NCI-H524 (cell line): ENCODE measurements at places on chromosomes 7 and 10.

GRCh38 chr10:91144961-91145360 lies 75.5 kb upstream of the PCGF5 start:
- DNase-seq, result no peak

- DNase-seq, result no peak
Observed at GRCh38 chr10:14926722-14927416, 27.0 kb downstream of the DCLRE1C start.

- no peak for DNase-seq
Observed at GRCh38 chr10:31698181-31698830, 230.3 kb downstream of the ARHGAP12 start.

- peak; percentile 69 for DNase-seq
Observed at GRCh38 chr7:99393355-99394187, 14.8 kb downstream of the PDAP1 start.

DNA sequence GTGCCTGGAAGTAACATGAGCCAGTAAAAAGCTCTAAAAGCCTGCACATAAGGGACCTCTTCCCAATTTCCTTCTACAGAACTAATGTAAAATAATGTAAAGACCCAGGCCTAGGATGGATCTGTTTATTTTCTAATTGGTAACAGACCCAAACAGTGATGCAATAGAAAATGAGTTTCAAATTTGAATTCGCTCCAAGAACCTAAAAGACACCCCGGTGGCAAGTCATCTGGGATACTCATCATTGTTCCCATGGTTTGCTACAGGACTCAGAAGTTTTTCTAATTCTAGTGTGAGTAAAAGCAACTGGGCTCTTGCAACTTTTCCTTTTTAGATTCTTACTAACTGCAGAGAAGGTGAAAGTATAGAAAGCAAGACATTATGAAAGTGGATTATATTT lies 271.3 kb upstream of the CACNA2D1 start:
- no peak for DNase-seq

DNA sequence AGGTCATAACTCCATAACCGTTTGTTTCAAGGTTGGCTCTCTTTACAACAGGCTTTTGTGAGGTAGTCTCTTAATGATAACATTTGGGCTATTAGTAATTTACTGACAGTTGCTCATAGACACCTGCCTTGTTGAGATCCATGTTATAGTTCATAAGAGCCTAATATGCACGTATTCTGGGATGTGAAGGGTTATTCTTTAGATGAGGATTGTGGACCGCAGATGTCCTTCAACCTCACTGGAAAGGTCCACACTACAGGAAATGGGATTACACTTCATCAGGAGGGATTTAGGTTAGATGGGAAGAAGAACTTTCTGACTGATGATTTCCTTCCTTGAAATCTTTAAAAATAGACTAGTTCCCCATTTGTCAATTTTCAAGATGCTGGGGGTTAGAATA lies 62.8 kb downstream of the SAMD9 start:
- DNase-seq, result peak; percentile 34

DNA sequence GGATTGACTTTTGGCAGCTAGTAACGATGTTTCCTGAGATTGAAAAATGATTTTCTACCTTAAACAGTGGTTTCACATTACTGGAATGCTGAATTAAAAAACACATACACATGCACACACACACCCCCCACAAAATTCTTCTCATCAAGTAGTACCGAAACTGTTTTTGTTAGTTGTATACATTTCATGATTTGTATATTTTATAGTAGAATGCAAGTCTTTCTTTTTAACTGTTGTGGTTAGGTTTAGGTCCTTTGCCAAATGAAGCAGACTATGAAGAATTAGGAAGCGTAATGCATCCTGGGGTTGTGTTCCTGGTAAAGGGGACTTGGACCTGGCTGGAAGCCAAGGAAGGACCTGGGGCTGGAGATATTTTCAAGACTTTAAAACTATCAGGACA lies 505.8 kb downstream of the SUGCT start:
- no peak for DNase-seq

DNA sequence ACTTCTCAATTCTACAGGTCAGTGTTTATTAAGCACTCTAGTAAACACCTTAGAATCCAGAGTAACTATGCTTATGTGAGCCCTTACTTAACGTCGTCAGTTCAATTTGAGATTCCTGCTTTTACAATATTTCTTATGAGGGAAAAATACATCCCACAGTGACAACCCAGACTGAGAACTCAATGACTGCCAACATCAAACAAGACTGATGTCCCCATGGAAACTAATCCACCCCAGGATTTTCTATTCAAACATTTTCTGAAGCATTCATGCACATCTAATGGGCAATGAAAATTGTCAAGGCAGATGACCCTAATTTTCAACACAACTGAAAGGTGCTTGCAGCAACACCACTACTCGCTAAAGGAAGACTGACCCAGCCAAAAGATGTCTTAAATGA lies 67.0 kb downstream of the ATE1 start:
- no peak for DNase-seq

- DNase-seq, result peak; percentile 40
Observed at GRCh38 chr7:143882604-143883078, 19.3 kb downstream of the TCAF1 start.

- no peak for DNase-seq
Observed at GRCh38 chr10:84562592-84562991, 234.2 kb downstream of the CCSER2 start.

- DNase-seq, result no peak
Observed at GRCh38 chr10:65818990-65819389, 1106.8 kb upstream of the LRRTM3 start.

GRCh38 chr7:137591421-137591837 lies 247.9 kb upstream of the PTN start:
- no peak for DNase-seq

DNA sequence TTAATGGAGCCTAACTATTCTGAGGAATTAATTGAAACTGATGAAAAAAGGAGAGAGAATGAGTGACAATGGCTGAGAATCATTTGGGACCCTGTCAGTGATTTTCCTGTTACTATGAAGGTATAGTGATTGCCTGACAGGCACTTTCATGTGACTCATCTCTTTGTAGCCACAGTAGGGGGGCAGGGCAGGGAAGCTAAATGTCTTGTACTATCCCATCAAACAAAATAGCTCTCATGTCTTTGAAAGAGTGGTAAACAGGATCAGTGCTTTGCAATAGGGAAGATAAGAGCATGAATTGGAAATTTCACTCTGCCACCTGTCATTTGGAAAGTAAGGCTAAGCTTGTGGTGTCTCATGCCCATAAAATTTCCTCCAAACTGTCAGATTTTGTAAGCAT lies 94.5 kb upstream of the GSDME start:
- no peak for DNase-seq

DNA sequence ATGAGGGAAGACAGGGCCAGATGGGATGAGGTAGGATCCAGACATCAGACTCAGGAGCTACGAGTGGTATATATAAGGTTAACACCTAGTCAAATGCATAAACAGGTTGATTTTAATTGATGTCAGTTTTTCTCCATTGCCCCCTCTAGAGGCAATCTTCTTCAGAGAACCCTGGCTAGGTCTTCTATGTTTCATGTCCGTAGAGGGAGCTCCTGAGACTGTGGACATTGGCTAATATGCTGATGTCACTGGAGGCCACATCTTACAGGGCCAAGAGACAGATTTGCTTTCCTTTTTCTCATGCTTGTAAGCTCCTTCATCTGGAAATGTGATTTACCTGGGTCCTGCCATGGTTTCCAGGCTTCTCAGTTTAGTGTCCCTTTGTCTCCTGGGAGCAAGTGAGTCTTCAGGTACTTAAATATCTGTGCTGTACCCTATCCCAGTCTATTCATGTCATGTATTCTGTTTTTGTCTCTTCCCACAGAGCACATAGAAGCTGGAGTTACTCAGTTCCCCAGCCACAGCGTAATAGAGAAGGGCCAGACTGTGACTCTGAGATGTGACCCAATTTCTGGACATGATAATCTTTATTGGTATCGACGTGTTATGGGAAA lies 161.6 kb upstream of the PRSS1 start:
- peak; percentile 17 for DNase-seq

- DNase-seq, result no peak
Observed at GRCh38 chr10:25982107-25982506, 48.1 kb downstream of the MYO3A start.

DNA sequence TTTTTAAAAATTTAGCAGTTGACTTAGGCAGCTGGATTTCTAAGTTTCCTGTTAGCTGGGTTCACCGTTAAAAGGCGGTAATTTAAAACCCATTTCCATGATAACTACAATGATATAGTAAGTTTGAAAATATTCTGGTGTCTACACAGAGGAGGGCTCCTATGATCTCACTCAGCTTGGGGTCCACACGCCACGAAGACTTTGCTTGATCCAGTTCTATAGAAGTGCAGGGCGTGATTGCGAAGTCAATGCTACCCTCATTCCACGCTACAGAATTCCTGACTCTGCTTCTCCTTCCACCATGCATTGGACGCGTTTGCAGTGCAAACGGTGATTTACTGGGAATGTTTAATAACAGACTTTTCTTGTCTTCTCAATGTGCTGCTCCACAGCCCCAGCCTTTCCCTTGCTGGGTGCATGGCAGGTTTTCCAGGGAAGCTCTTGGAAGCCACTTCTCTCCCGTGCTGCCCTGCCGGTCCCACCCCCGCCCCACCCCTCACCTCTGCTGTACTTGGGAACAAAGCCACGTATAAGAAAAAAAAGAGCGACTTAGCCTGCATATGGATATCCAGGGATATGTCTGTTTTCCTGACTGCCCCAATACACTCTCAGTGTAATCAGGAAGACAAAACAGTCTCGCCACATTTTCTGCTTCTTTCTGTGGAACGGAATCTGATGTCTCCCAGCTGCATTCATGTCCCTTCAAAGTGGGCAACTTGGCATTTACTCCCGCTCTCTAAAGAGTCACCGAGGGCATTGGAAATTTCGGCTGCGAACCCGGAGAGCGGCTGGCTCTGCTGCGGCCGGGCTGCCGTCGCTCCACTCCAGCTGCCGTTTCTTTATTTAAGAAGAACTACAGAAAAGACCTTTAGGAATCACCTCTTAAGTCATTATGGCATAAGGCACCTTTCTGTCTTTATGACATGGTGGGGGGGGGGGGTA lies 434.4 kb upstream of the MGMT start:
- peak; percentile 14 for DNase-seq

- no peak for DNase-seq
Observed at GRCh38 chr7:156152390-156152789, 340.1 kb upstream of the SHH start.

DNA sequence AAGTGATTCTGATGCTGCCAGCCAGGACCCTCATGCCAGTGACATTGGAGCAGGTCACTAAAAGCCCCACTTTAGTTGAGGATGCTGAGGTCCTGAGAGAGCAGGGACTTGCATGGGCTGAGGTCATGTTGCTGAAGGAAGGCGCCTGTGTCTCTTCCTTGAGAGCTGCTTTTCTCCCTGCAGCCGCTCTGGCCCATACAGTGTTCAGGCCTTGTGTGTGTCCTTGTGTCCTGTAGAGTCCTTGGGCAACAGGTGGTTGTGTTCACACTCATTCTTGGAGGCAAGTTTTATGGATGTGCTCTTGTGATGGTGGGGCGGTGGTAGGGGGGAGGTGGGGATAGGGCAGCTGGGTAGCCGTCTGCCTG lies 33.3 kb downstream of the TSPAN14 start:
- no peak for DNase-seq

DNA sequence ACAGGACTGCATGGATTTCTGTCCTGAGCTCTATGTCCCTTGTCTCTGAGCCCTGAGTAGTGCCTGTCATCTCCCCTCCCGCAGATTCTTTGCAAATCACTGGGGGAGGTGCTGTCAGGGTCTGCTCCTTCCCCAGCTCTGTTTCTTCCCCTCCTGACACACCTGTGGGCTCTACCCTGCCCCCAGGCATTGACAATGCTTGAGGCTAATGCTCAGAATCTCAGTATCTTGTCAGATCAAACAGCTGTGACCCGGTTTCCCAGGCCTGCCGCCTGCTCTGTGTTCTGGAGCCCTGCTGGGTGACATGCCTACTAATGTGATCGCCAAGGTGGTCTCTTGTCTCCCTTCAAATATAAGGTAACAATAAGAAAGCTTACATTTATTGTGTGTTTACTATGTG lies 209.0 kb downstream of the POU6F2 start:
- DNase-seq, result no peak

DNA sequence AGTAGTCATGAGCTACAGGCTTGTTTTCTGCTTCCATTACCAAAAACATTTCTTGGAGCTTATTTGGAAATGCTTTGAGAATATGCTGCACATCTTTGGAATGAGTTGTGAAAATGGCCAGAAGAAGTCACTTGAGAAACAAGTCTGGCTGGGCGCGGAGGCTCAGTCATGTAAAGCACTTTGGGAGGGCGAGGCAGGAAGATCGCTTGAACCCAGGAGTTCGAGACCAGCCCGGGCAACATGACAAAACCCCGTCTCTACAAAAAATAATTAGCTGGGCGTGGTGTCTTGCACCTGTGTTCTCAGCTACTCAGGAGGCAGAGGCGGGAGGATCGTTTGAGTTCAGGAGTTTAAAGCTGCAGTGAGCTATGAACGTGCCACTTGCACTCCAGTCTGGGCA lies 882 bp upstream of the CHCHD1 start:
- no peak for DNase-seq

DNA sequence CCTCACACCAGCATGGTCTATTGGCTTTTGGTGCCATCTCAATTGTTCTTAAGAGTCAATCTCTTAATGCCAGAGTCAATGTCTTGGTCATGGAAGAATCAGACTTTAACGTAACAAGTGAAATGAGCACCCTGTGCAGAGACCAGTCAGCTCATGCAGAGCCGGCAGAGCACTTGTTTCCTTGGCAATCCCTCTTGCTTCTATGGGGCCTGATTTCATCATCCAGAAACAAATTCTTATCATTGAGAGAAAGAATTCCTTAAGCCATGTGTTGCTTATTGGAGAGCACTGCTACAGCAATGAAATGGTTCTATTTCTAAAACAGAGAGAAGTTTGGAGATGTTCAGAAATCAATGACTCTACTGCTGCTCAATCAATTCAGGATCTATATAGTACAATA lies 212.8 kb downstream of the IPMK start:
- DNase-seq, result no peak

DNA sequence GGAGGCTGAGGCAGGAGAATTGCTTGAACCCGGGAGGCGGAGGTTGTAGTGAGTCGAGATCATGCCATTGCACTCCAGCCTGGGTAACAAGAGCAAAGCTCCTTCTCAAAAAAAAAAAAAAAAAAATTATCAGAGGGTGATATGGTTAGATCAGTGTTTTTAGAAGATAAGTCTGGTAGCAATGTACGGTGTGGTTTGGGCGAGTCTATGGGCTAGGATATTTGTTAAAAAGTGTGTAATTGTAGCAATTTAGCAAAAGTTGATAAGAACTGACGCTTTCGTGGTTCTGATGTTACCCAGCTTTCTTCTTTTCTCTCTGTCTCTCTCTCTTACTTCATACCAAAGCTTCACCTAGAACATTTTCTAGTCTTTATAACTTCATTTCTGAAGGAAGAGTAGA lies 6.9 kb upstream of the CYP51A1 start:
- DNase-seq, result no peak

DNA sequence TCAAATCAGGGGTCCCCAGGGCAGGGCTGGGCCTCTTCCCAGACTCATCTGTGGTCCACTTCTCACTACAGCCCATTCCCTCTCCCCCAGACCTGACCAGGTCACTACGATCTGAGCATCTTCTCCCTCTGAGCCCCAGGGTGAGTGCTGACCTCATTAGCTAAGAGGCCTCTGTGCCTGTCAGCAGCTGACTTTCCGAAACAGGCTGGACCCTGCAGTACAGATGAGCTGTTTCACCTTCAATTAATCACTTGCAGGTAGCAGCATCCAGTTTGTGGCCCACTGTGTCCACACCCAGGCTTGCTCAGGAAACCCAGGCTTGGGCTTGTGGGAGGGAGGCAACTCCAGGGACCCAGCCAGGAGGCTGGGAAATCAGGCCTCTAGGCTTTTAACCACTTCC lies 24.3 kb downstream of the SRRM3 start:
- DNase-seq, result no peak

GRCh38 chr7:131327049-131327625 lies 539 bp upstream of the MKLN1 start:
- DNase-seq, result peak; percentile 19
